ENCODE measurements at places on chromosomes 1 and 21. TPM values are rescaled to one million over a fixed set of nuclear protein-coding genes. Genes with fewer than 3 reads are reported as not detected.

The PRDM16 gene
- 0.21 TPM for total RNA-seq

The CR1L gene
- not detected for total RNA-seq

The NOS1AP gene
- not detected for total RNA-seq

The MAP10 gene
- total RNA-seq = 3.1 TPM

The NDC1 gene
- total RNA-seq = 27.8 TPM

The CLDN17 gene
- total RNA-seq = not detected

The FCER1G gene
- total RNA-seq = 12.0 TPM

The TMEM200B gene
- total RNA-seq = not detected

The PLA2G2D gene
- not detected for total RNA-seq

The KRTAP19-3 gene
- total RNA-seq = not detected

The CRABP2 gene
- 1.3 TPM for total RNA-seq

The TP73 gene
- total RNA-seq = 1.4 TPM

The KANK4 gene
- total RNA-seq = not detected

The PLD5 gene
- not detected for total RNA-seq

The MLLT11 gene
- 5.7 TPM for total RNA-seq

The SESN2 gene
- total RNA-seq = 12.5 TPM

The CFHR2 gene
- not detected for total RNA-seq

The CERS2 gene
- 150 TPM for total RNA-seq

The NBPF11 gene
- total RNA-seq = 7.7 TPM

The NUP133 gene
- 49.7 TPM for total RNA-seq

The FCAMR gene
- total RNA-seq = not detected

The EPHB2 gene
- not detected for total RNA-seq

The SPATA45 gene
- total RNA-seq = not detected

The ZNF648 gene
- not detected for total RNA-seq

The GATAD2B gene
- 70.2 TPM for total RNA-seq

The IGSF21 gene
- not detected for total RNA-seq

The EFCAB14 gene
- total RNA-seq = 81.4 TPM

The CD52 gene
- total RNA-seq = 1,180 TPM

The LEFTY1 gene
- not detected for total RNA-seq

The FBXO2 gene
- 5.6 TPM for total RNA-seq

The RNU1-2 gene
- total RNA-seq = 2,232 TPM

The SPATC1L gene
- total RNA-seq = 17.5 TPM

The BPNT1 gene
- total RNA-seq = 26.3 TPM

The CGN gene
- 0.34 TPM for total RNA-seq

The BGLAP gene
- total RNA-seq = 2.8 TPM

The AMY1A gene
- total RNA-seq = not detected

The AGT gene
- not detected for total RNA-seq

The HSPA6 gene
- total RNA-seq = 0.94 TPM

The LY9 gene
- total RNA-seq = 24.9 TPM

The IL19 gene
- not detected for total RNA-seq

The RGL1 gene
- total RNA-seq = 1.3 TPM

The SLC16A4 gene
- 0.26 TPM for total RNA-seq

The OR2T35 gene
- not detected for total RNA-seq

The GNAT2 gene
- not detected for total RNA-seq

The FCGR2B gene
- not detected for total RNA-seq

The NBPF12 gene
- 12.1 TPM for total RNA-seq

The KCNK2 gene
- total RNA-seq = not detected

The FCGR3A gene
- total RNA-seq = 0.50 TPM

The LRRC39 gene
- total RNA-seq = 0.52 TPM

The SPRR1A gene
- total RNA-seq = not detected

The RHOU gene
- total RNA-seq = 9.5 TPM

The RNF220 gene
- 79.5 TPM for total RNA-seq

The KRTAP13-2 gene
- not detected for total RNA-seq

The MPL gene
- total RNA-seq = not detected

The OR2L13 gene
- total RNA-seq = not detected

The LEFTY2 gene
- not detected for total RNA-seq
